ENCODE measurements at places on chromosomes 7 and 10. TPM values are rescaled to one million over a fixed set of nuclear protein-coding genes. Genes with fewer than 3 reads are reported as not detected.

DNA sequence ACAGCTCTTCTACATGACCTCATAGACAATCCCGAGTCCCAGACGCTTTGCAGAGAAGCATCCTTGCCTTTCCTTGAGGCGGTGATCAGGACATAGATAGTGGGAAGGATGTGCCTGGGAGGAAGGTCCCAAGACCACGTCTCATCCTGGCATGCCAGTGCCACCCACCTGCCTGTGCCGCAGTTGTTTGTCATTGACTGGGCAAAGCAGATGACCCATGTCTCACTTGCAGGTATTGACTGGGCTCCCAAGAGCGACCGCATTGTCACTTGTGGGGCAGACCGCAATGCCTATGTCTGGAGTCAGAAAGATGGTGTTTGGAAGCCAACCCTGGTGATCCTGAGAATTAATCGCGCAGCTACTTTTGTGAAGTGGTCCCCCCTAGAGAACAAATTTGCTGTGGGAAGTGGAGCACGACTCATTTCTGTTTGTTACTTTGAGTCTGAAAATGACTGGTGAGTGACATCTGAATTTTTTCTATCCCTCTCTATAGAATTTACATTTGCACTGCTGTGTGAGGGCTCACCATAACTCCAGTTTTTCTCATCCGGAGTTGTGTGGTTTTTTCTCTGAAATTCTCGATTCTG is 18.5 kb downstream of the ARPC1A start:
- no peak for DNase-seq

DNA sequence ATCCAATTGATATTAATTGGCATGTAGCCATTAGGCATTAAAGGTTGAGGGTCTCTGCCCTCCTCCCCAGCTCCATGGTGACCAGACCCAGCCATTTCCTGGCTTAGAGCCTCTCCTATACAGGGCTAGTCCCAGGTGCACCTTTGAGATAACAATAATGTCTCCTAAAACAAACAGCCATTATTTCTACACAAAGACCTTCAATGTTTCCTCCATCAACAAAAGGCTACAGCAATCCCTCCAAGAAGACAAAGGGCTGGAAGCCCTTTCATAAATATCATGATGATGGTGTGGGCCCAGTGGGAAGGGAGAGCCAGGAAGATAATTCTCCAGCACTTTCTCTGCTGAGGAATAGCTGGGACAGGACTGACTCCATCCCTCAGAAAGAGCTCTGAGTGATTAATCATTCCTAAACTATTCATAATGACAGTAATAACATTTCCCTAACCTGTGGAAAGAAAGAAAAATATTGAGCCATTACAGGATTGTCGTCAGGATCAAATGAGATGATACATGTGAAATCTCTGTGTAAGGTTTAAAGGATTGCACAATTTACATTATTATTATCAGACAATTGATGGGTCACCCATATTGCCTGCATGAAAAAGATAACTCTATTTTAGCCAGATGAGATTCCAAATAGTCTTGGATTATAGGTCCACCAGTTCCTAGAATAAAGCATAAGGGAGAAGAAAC is 10.2 kb downstream of the PKD2L1 start:
- DNase-seq = no peak

DNA sequence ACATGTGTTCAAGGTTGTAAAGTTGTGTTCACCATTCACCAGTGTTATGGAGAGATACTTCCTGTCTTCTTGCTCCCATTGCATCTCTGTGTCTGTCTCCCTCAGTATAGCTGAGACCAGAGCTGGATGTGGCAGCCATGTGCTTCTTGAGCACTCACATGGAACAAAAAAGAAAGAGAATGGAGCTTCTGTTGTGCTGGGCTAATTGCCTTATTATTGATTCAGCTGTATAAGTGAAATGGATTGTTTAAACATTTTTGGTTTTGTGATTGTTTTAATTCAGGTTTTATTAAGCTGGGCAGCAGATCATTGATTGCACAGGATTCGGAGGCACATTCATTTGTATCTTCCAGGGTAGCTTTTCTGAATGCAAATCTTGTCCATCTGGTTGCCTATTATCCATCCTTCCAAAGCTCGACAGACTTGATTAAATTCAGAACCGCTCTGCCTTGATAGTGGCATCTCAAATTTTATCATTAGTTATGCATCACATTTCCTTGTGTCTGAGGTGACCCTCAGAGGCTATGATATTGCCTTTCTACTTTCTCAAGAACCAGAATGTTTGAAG is 119.9 kb downstream of the CCNY start:
- DNase-seq = no peak

- DNase-seq = no peak
Measured at GRCh38 chr10:45447416-45447815, 73.4 kb downstream of the ALOX5 start.

DNA sequence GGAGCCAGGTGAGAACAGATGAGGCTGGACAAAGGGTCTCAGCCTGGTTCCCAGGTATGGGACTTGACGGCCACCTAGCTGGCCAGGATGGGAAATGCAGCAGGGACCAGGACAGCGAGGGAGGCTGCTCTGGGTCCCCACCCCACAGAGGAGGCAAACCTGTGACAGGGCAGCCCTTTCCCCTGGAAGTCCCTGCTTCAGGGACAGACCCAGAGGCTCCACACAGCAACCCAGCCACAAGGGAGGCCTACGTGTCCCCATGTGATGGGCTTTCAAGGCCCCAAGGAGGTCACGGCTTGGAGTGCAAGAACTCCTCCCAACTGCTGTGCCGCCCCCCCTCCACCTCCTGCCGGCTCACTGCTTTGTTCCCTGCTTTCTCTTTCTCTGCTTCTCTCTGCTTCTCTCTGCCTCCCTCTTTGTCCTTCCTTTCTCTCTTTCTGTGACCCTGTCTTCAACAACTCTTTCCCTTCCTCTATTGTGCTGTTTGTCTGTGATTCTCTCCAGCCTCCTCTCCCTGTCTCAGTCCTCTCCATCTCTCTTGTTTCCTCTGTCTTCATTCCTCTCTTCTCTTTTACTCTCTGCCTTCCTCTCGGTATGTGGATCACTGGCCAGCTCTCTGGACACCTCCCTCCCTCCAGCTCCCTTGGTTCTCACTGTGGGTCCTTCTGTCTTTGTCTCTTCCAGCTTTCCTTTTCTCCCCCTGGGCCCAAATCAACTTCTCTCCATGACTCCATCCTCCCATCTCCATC is 9.6 kb upstream of the EIF5AL1 start:
- peak; percentile 72 for DNase-seq

The CCZ1B gene
- total RNA-seq = 49.8 TPM
